Frontal cortex (tissue), 4 donors: ENCODE measurements at places on chromosomes 2 and 18. TPM values are rescaled to one million over a fixed set of nuclear protein-coding genes. Genes with fewer than 3 reads are reported as not detected.

The MC2R gene
- under 0.01 TPM for total RNA-seq

The DNER gene
- 79.9 TPM for total RNA-seq

The CTAGE1 gene
- not detected for total RNA-seq

The POTEE gene
- total RNA-seq, result not detected

The DYNC1I2 gene
- total RNA-seq, result 280 TPM

The UGT1A1 gene
- not detected for total RNA-seq

The PLGLB2 gene
- 0.41 TPM for total RNA-seq

The NTSR2 gene
- total RNA-seq, result 0.82 TPM

The MC5R gene
- 2.9 TPM for total RNA-seq

The NT5C1B gene
- not detected for total RNA-seq

The ESPNL gene
- total RNA-seq, result under 0.01 TPM

The ANO7 gene
- 0.41 TPM for total RNA-seq

The KLHL41 gene
- 4.1 TPM for total RNA-seq

- no peak for DNase-seq
Observed at GRCh38 chr18:48800466-48800865, 150.3 kb downstream of the SMAD7 start.

DNA sequence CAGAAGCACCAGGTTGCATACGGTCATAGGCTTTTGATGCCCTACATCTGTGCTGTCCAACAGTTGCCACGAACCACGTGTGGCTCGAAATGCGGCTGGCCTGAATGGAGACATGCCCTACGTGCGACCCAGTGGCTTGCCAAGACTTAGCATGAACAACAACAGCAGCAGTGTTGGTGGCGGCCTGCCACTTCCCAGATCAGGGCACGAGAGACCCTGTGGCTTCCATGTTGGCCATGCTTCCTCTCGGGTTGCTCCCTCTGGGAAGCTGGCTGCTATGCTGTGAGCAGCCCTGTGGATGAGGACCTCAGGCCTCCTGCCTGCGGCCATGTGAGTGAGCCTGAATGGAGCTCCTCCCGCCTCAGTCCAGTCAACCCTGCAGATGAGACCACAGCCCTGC, 212.3 kb downstream of the HDAC4 start:
- DNase-seq, result no peak

DNA sequence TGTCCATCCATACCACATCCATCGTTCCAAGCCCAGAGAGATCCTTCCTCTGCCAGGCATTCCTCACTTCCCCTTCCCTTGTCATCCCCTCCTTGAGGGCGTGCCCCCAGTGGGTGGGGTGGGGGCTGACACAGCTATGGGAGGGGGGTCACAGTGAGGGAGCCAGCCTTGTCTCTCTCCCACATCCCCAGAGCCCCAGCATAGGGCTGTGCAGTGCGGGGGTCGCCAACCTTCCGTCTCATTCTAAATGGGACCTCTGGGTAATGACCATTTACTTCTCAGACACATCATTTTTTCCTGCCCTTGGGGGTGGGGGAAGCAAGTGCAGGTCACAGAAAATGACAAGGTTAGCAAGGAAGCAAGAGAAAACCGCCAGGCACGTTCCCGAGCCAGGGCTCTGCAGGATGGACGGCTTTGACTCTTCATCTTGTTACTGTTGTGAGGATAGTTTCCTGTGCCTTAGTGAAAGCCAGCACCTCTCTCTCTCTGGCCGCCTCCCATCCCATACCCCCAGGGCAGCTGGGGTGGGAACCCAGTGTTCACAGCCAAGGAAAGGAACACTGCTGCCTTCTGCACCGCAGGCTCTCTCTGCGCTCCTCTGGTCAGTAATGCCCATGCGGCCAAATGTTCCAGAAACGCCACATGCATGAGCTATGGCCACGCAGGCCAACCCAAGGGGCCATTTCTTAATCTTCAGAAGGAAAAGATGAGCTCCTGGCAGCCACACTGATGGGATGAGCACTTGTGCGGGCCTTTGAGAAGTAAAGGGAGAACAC, 22.7 kb upstream of the OTOS start:
- no peak for DNase-seq

DNA sequence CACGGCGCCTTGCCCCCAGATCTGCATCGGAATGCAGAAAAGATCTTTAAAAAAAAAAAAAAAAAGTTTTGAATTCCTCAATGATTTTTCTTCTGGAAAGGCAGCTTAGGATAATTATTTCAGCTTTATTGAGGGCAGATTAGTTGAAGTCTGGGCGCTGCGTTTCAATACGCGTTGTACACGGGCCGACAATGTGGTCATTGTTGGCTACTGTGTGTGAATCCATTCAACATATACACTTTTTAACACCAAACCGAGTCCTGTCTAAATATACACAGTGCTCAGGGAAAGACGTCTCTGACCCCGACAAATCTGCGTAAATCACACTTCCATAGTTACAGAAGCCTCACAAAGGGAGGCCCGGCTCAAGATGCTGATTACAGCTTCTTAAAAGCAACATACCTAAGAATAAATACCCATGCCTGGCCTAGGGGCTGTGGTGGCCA, 1.4 kb upstream of the SIX3 start:
- DNase-seq, result no peak

- no peak for DNase-seq
Observed at GRCh38 chr2:233168445-233168844, 83.0 kb upstream of the ATG16L1 start.

GRCh38 chr2:55049043-55049820, 1.0 kb downstream of the RTN4 start:
- DNase-seq, result peak; percentile 68

- DNase-seq, result peak; percentile 75
Observed at GRCh38 chr2:238158509-238159070, at the start of gene ERFE. TSS of gene ERFE (plus strand) at chr2:238158970. CDS start at chr2:238159008, 38 bp downstream.

- DNase-seq, result no peak
Observed at GRCh38 chr2:12164689-12165088, 418.3 kb downstream of the LPIN1 start.

GRCh38 chr2:18552351-18553077, 7.9 kb downstream of the RDH14 start:
- DNase-seq, result no peak

DNA sequence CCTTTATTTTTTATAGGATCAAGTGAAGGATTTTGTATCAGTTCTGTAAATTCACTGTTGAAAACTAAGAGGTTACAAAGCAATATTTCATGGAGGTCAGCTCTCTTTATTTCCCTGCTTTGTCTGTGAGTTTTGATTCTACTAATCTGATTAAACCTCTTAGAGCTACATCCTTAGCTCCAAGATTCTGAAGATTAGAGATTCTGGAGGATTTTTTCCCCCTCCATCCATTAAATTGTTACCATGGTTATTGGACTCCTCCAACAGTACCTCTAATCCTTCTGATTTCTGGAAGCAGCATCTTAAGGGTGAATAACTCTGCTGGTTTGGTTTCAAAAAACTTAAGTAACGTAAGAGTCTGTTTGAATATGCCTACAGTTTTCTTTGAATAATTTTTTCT, 110.0 kb downstream of the TANC1 start:
- DNase-seq, result no peak

GRCh38 chr18:70523792-70524182, 234.9 kb downstream of the SOCS6 start:
- no peak for DNase-seq

GRCh38 chr2:147509821-147510220, 335.0 kb upstream of the ACVR2A start:
- DNase-seq, result no peak

DNA sequence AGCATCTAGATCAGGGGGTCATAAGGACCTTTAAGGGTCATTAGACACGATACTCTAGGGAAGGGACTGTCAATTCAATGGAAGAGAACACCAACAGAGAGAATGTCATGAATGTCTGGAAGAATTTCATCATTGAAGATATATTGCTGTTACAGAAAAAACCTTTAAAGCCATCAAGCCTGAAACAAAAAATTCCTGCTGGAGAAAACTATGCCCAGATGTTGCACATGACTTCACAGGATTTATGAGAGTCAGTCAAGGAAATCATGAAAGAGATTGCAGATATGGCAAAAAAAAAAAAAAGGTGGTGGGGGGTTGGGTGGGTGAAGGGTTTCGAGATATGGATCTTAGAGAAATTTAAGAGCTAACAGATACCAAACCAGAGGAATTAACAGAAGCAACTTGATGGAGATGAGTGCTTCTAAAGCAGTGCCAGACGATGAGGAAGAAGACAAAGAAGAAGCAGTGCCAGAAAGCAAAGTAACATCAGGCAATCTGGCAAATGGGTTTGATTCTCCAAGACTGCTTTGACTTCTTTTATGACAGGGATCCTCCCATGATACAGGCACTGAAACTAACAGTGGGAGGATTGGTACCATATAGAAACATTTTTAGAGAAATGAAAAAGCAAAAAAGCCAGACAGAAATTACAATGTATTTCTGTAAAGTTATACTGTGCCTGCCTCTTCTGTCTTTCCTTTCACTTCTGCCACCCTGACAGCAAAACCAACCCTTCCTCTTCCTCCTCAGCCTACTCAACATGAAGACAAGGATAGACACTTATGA, 28.5 kb downstream of the MAP4K3 start:
- DNase-seq, result no peak

- DNase-seq, result no peak
Observed at GRCh38 chr2:28277466-28277865, 115.2 kb upstream of the FOSL2 start.

DNA sequence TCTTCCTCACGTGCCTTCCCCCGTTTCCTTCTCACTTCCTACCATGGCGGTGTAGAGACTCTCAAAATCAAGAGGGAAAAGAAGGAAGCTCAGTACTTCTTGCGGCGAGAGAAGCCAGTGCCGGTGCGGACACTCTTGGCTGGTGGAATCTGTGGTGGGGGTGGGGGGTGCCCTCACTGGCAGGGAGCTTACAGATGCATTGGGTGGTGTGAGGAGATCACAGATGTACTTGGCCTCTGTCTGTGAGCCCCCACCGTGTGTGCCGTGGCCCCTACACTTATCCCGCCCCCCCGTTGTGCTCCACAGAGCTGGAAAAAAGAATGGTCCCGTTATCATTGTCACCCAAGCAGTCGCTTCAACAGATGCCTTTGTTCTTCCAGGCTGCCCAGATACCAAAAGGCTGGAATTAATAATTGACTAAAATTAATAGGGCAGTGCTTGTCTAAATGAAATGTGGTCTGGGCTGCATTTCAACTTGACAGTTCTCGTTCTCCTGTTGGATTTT, 79.8 kb downstream of the VAPA start:
- DNase-seq, result no peak

DNA sequence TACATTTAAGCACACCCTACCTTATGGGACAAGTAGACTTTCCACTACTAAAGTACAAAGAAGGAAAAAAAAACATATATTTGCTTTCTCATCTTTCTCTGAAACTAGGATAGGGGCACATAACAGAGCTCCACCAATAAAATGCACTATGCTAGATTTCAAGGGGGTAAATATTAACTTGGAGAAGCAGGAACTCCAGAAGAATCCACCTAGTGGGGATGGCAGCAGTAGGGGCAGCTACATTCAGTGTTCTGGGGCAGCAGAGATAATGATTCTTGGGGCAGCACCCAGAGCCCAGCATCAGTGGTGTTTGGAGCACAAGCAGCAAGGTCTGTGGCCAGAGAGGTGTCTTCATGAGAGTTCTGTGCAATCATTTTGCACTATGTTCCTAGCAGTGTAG, 64.7 kb downstream of the DTNB start:
- DNase-seq, result no peak

DNA sequence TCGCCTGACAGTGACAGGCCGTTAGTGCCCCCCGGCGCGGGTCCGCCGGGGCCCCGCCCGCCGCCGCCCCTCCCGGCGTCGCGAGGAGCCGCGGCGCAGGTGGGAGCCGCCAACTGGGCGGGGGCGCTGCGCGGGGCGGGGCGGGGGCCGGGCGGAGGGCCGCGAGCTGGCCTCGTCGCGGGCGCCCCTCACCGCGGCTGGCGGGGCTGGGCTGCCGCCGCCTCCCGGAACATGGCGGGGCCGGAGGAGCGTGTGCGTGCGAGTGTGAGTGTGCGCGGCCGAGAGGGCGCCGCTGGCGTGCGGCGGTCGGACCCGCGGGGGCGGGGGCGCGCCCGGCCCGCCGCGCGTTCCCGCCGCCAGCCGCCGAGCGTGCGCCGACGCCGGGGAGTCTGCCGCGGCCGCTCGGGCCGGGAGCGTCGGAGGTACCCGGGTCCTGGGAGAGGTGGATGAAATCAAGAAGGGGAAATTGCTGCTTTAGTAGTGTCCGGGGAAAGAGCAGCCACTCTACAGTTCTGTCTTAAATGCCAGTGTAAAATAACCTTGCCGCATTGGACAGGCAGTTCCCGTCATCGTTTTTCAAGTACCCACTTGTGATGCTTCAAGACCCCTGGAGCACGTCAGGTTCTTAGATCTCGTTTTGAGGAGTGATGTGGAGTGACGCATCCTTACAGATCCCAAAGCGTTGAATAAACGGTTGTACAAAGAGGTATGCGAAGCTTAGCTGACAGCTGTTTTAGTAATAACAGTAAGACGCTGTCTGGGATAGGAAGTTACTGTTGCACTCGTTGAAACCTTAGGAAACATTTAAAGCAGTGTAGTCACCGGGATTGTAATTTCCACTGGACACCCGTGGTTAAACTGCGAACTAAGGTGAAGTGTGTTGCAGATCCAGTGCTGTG, 836 bp downstream of the ANKRD12 start:
- DNase-seq, result peak; percentile 74

GRCh38 chr2:150429384-150429961, 58.0 kb downstream of the RND3 start:
- no peak for DNase-seq

DNA sequence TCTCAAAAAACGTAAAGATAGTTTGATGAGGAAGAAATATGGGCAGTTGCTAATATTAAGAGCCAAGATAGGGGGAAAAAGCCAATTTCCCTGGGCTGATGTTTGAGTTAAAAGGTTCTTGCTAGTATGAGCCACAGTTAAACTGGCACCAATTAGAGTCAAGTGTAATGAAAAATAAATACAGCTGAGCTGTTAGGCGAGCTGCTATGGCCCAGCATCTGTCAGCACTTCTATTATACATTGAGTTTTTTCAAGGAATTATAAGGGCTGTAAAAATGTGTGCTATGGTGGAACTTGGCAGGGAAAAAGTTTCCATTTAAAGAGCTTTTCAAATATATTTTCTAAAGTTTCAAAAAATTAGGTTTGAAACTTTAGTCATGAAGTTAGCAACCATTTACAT, 279.6 kb downstream of the CYRIA start:
- no peak for DNase-seq

GRCh38 chr18:23422751-23423418, 30.2 kb upstream of the RIOK3 start:
- DNase-seq, result no peak
